Uterus (tissue), 4 donors: ENCODE measurements at places on chromosomes 7 and 10. TPM values are rescaled to one million over a fixed set of nuclear protein-coding genes. Genes with fewer than 3 reads are reported as not detected.

- no peak for DNase-seq
Observed at GRCh38 chr7:90965211-90965610, 299.0 kb upstream of the FZD1 start.

DNA sequence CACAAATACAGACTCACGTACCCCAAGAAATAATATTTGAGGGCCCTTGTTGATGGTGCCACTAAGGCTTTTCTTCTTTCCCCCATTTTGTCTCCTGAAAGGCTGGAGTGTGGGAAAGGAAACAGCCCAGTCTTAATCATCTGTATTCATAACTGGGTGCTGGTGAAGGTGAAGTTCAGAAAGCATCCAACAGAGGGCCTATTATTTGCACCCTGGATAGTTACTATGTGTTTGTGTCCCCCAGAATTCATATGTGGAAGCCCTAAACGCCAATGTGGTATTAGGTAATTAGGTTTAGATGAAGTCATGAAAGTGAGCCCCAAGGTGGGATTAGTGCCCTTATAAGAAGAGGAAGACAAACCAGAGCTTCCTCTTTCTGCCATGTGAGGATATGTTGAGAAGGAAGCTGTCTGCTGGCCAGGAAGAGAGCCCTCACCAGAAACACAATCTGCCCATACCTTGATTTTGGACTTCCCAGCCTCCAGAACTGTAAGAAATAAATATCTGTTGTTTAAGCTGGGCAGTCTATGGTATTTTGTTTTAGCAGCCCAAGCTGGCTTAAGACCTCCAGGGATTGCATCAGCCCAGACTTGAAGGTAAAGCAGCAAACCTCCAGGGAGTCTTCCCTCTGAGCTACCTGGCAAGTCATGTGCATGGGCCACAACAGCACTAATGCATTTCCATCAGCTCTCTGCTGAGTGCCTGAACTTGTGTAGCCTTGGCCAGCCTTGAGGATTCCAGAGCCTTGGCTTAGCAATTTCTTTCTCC lies 90.0 kb upstream of the ADRB1 start:
- DNase-seq: no peak

DNA sequence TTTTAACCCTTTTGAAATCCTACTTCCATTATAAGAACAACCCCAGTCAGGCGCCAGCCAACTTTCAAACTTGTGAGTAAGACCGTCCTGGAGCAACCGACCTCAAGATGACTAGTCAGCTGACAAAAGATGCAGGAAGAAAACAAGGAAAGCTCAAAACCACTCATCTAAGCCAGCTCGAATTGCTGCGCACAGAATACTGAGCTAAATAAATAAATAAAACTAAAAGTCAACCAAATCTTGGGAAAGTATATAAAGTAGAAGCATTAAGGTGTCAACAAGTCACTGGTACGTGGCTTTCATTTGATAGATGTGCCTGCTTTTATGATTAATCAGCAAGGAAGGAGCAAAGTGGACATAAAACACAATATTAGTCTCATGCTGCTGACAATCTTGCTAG lies 1269.8 kb downstream of the XPNPEP1 start:
- DNase-seq: no peak

CTTNBP2 gene
- total RNA-seq: 16.4 TPM

TAS2R5 gene
- 12.0 TPM for total RNA-seq

FOXP2 gene
- 59.3 TPM for total RNA-seq

TEX47 gene
- not detected for total RNA-seq
